ENCODE measurements at places on chromosomes 2 and 18. TPM values are rescaled to one million over a fixed set of nuclear protein-coding genes. Genes with fewer than 3 reads are reported as not detected.

GRCh38 chr2:226450141-226450540 is 349.5 kb downstream of the IRS1 start:
- no peak overlapping the region for H3K27ac ChIP-seq
- H3K4me3 ChIP-seq, result no peak overlapping the region

DNA sequence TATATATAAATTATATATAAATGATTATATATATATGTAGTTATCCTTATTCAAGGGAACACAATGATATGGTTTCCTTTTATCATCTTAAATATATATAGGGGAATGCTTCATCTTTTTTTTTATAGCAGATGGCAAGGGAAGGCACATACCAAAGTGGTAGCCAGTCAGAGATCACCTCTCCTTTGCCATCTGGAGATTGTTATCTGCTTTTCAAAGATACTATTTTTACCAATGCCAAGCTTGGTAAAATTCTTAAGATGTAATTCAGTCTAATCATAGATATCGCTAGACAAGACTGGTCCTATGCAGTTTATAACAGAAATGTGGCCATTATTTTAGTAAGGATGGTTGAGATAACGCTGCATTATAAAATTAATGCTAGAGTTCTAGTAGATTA is 64.7 kb upstream of the DSEL start:
- no peaks in the 10 kb centered on the region for H3K36me3 ChIP-seq
- no peaks in the 10 kb centered on the region for H3K27me3 ChIP-seq
- DNase-seq, result no peak
- no peak overlapping the region for H3K27ac ChIP-seq
- no peak overlapping the region for H3K4me3 ChIP-seq

- H3K27me3 ChIP-seq, result peaks cover 80% of the 10 kb centered on the region
- peaks cover 4% of the 10 kb centered on the region for H3K4me1 ChIP-seq
- H3K27ac ChIP-seq, result no peak overlapping the region
- no peaks in the 10 kb centered on the region for H3K36me3 ChIP-seq
- no peak overlapping the region for H3K4me3 ChIP-seq
Observed at GRCh38 chr2:176174382-176174823, 14.1 kb upstream of the HOXD1 start.

- no peak overlapping the region for H3K4me3 ChIP-seq
- H3K4me1 ChIP-seq, result peaks cover 5% of the 10 kb centered on the region
- peaks cover 25% of the 10 kb centered on the region for H3K36me3 ChIP-seq
- DNase-seq, result no peak
- no peak overlapping the region for H3K27ac ChIP-seq
- no peaks in the 10 kb centered on the region for H3K27me3 ChIP-seq
Observed at GRCh38 chr2:69817729-69818501, 11.5 kb upstream of the GMCL1 start.

DNA sequence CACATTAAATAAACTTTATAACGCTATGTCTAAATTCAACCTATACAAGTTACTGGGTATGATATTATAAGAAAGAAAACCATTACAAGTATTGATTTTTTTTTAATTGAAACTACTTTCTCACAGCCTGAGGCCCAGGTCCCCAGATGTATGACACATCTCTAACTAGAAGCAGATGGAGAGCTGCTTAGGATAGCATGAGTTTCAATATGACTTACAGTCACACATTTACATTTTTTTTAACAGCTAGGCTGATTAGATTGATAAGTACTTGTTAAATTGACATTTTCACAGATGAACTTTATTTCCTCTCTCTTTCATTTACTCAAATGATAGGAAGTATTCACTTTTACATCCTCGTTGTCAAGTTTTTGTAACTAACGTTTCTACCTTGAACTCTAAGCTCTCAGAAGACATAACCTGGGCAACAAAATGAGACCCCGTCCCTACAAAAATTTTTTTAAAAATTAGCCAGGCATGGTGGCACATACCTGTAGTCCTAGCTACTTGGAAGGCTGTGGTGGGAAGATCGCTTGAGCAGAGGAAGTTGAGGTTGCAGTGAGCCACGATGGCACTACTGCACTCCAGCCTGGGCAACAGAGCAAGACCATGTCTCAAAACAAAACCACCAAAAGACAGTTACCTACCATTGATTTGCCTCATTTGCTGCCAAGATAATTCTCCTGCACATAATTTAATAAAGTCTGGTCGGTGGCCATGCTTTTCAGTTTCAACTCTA is 52.4 kb downstream of the STK39 start:
- peaks cover 6% of the 10 kb centered on the region for H3K36me3 ChIP-seq
- H3K27me3 ChIP-seq, result no peaks in the 10 kb centered on the region
- DNase-seq, result peak; percentile 75
- peak overlapping the region; percentile 92 for H3K27ac ChIP-seq

DNA sequence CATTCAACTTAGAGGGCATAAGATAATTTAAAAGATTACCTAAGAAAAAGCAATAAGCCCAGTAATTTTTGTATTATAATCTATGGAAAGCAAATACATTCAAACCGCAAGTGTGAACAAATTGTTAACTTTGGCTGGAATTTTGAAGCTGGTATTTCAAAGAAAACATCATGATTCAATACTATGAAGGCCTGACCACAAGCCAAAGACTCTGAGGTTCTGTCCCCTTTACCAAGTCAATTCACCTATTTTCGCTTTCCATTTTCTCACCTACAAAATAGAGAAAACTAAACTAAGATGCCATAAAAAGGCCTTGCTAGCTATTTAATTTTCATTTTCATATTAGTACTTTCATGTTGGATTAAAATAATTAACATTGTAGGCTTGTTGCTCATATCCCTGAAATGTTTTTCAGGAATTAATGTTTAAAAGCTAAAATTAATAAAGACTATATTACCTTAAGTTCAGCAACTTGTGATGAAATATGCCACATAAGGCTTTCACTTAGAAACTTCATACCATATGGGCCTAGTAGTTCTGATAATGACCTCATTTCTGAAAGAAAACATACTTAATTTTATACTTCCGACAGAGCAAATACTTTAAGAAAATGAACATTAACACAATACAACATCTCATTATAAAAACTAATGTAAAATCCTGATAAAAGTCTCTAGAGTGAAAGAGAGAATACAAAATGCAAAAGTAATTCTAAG is 85.7 kb upstream of the FRZB start:
- peaks cover 12% of the 10 kb centered on the region for H3K36me3 ChIP-seq
- H3K4me3 ChIP-seq, result no peak overlapping the region
- H3K4me1 ChIP-seq, result peaks cover 31% of the 10 kb centered on the region

DNA sequence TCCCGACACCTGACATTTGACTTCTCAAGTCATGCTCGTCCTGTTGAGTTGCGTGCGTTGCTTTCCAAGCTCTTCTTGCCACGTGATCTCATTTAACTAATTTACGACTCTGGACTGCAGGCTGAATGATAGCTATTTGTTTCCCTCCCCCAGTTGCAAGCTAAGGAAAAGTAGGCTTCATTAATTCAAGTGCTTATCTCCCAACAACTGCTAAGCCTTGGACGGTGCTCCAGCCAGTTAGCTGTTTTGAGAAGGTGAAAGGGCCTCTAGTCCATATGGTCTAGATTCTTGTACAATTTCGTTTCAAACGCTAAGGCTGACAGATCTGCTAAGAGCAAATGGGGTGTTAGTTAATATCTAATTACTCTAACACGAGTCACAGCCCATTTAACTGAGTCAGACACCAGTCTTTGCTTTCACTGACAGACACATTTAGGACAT is 21.1 kb downstream of the GPR45 start:
- no peak overlapping the region for H3K4me3 ChIP-seq
- DNase-seq, result no peak
- peaks cover 16% of the 10 kb centered on the region for H3K36me3 ChIP-seq
- no peak overlapping the region for H3K27ac ChIP-seq
- H3K27me3 ChIP-seq, result no peaks in the 10 kb centered on the region
- peaks cover 3% of the 10 kb centered on the region for H3K4me1 ChIP-seq

DNA sequence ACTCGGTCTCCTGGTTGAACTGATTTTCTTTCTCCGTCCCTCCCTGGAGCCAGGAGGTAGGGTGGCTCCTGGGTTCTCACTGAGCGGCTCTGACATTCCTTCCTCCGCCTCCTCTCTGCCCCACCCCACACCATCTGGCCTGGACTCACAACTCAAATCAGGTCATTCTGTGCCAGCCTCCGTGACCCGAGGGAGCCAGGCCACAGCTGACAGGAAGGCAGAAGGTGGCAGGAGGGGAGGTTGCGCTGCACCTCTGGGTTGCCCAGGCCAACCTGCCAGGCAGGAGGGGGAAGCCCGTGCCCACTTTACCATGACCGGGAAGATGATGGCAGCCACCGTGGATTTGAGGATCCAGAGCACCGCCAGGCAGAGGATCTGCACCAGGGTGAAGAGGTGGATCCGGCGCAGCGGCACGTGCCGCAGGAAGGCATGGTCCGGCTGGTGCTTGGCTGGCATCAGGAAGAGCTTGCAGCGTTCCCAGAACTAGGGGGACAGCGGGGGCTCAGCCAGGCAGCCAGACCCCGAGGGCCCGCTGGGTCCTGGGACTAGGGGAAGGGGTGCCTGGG is 28.3 kb downstream of the MTHFD2 start:
- peaks cover 2% of the 10 kb centered on the region for H3K4me1 ChIP-seq
- no peak overlapping the region for H3K4me3 ChIP-seq
- no peak for DNase-seq
- no peak overlapping the region for H3K27ac ChIP-seq

DNA sequence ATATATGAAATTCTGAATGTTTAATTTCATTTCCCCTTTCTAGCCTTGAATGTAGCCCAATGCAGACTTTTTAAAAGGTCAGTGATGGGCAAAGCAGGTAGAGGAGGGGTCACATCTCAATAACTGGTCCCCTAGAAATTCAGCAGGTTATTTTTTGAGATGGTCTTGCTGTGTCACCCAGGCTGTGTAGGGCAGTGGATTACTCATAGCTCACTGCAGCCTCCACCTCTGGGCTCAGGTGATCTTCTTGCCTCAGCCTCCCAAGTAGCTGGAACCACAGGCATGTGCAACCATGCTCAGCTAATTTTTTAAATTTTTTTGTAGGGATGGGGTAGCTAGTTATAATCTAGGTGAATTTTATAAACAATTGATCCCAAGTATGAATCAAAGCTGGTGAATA is 8.8 kb downstream of the IAH1 start:
- H3K27ac ChIP-seq, result no peak overlapping the region
- DNase-seq, result no peak
- H3K36me3 ChIP-seq, result peaks cover 67% of the 10 kb centered on the region
- no peaks in the 10 kb centered on the region for H3K27me3 ChIP-seq

The NEB gene
- 0.09 TPM for total RNA-seq

The KCNJ3 gene
- not detected for total RNA-seq
